ENCODE measurements at places on chromosomes 16 and 17.

- no peak for DNase-seq
These were observed 173.5 kb downstream of the BCAS3 start for GRCh38 chr17:60851181-60851580.

GRCh38 chr16:75589306-75589705 is 23.1 kb downstream of the GABARAPL2 start:
- no peak for DNase-seq

DNA sequence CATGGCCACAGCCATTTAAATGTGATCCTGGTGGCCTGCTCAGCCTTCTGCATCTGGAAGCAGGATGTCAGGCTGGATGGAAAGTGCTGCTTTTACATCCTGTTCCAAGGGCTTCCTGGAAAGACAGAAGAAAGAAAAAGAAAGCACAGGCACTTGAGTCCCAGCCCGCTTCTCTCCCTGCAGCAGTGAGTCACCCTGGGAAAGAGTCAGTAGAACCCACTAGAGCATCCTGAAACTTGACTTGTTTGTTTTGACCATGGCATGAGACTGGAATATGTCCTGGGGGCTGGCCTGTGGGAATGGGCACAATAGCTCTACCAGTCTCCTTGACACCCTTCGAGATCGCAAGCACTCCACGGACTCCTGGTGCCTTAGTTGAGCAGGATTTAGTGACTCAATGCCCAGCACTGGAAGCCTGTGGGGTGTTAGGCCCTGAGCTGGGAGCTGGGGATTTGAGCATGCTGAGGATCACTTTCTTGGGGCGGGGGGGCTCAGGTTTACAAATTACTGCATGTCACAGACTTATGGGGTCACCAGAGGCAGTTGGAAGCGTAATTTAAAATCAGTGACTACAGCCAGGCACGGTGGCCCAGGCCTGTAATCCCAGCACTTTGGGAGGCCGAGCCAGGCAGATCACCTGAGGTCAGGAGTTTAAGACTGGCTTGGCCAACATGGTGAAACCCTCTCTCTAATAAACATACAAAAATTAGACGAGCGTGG is 22.1 kb upstream of the GNA13 start:
- no peak for DNase-seq

DNA sequence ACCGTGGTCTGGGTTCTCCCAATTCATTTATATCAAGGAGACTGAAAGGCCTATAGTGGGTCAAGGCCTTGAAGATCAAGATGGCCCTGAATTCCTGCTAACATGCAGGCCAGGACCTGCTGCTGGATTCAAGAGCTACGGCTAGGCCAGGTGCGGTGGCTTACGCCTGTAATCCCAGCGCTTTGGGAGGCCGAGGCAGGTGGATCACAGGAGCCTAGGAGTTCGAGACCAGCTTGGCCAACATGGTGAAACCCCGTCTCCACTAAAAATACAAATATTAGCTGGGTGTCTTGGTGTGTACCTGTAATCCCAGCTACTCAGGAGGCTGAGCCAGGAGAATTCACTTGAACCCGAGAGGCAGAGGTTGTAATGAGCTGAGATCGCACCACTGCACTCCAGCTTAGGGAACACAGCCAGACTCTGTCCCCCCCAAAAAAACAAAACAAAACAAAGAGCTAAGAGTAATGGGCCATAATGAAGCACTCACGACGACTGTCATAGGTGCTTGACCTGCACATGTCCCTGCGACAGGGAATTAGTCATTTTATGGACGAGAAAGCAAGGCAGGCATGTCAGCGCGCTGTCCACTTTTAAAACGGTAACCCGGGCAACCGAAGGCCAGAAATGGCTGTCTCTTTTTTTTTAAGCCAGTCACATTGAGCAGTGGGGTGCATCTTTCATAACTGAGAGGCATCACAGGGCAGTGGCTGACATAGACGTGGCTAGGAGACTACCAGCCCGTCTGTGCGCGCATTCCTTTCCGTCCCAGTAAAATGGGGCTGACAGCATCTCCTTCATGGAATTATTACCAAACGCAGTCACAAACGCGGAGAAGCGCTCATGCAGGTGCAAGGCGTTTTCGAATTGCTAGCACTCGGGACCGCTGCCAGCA is 1.0 kb upstream of the FBRS start:
- DNase-seq, result no peak

GRCh38 chr17:65633988-65634387 is 72.5 kb upstream of the AXIN2 start:
- no peak for DNase-seq

DNA sequence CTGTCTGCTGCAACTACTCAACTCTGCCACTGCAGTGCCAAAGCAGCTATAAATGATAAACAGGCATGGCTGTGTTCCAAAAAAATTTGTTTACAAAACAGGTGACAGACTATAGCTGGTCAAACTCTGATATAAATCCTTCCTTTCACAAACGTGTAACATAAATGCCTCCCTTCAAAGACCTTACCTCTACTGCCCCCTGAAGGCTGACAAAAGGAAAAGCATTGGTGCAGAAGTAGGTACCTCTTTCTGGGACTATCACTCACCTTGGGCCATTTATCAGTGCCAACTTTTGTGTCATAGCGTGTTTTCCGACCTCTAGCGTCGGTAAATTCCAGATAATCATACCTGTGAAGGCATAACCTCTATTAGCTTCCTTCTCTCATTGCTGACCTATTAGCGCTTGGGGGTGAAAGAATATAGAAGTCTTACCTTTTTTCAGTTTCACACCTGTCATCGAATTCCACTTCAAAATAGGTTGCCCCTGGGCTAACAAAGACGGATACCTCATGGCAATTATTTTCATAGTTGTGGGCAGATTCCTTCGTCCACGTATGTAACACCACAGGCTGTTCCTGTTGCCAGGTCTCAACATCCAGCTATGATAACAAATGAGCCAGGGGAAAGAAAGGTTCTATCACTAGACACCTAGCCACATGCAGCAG is 67.9 kb downstream of the ZZEF1 start:
- no peak for DNase-seq

DNA sequence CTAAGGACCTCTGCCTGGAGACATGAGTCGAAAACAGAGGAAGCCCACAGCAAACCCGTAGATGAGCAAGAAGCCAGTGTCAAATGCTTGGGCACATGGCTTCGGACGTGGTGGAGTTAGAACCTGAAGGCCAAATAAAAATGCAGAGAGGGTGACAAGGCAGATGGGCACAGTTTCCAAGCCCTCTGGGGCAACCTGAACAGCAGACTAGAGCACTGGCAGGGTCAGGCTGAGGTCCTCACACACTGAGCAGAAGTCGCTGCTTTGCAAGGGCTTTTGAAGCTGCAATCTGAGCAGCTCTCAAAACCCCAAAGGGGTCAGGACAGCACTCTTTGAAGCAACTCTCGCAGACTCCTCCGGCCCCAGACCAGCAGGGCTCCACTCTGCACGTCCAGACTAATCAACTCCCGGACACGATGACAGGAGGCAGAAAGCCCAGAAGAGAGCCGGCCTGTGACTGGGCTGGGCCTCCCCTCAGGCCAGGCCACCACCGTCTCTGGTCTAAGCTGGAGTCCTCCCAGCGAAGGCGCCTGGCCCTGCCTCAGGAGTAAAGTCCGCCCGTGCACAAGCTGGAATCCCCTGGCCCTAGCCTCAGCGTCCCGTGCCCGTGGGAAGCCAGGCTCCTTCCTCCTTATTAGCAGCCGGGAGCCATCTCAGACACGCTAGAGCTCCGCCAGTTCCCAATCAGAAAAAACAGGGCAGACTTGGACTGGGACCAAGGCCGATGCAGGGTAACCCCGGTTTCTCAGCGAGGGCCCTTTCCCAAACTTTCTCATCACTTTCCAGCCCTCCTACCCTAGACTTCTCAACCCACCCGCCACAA is 924 bp downstream of the SMARCD2 start:
- no peak for DNase-seq

DNA sequence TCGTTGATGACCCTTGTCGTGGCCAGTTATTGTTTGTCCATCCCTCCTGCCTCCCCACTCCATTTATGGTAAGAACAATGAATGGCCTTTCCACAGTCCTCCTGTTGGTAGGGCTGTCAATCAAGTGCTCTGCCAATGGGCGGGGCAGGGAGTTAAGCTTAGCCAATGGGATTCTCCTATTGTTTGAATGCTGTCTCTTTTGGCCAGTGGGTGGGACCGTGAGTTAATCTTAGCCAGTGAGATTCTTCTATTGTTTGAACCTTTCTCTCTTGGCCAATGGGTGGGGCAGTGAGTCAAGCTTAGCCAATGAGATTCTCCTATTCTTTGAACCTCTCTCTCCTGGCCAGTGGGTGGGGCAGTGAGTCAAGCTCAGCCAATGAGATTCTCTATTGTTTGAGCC is 85.4 kb downstream of the IRX3 start:
- no peak for DNase-seq

DNA sequence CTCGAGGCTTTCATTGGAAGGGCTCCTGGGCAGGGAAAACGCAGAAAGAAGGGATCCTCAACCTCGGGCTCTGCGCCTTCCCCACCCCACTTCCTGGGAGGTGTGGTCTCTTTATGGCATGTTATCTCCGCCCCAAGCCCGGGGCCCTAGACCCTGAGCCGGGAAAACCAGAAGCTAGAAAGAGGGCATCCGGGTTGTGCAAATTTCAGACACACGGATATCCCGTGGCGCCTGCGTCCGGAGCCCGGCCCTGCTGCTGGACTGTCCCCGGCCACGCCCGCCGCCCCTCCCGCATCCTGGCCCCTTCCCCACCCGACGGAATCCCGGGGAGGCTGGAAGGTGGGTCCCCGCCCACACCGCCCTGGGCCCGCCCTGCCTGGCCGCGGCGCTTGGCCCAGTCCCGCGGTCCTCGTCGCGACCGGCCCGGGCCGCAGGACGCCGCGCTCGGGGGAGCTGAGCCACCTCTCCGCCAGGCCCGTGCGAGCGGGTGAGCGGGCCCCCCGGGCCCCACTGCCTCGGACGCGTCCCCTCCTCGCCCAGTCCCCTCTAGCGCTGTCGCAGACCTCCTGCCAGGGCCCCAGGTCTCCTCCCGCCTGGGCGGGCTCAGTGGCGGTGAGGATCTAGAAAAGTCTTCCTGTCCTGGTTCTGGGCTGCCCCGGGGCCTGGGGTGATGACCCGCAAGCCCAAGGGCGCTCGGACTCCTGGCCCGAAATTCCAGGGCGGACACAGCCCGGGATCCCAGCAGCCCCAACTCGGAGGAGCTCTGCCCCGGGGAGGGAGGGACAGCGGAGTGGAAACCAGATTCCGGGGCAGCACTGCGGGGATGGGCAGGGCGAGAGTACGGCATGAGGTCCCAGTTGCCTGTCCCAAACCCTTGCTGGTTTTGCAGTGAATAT is at the start of gene SLC16A5:
TSS of gene SLC16A5 (plus strand) at position 397 of the 896 bp plus-strand sequence. CDS start 5,683 bp downstream, outside the sequence.
- DNase-seq, result no peak

GRCh38 chr16:11743308-11744074 is 834 bp upstream of the TXNDC11 start:
- no peak for DNase-seq

DNA sequence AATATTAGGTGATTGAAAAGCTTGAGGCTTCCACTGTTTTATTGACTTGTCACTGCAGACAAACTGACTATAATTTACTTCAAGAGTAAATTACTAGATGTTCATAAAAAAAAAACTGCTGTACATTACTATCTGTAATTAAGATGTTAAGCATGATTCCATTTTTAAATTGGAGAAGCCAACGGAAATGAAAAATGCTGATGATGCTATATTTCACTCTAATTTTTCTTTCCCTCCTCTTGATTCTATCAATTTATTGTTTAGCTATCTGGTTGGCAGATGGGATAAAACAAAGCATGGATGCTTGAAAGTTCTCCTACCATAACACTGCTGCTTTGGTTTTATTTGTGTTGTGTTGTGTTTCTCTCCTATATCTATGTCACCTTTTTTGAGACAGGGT is 41.0 kb downstream of the MAF start:
- DNase-seq, result no peak

- no peak for DNase-seq
These were observed 157.3 kb downstream of the AATF start for GRCh38 chr17:37106049-37106448.

GRCh38 chr16:77833921-77834634 is 45.7 kb downstream of the VAT1L start:
- no peak for DNase-seq

DNA sequence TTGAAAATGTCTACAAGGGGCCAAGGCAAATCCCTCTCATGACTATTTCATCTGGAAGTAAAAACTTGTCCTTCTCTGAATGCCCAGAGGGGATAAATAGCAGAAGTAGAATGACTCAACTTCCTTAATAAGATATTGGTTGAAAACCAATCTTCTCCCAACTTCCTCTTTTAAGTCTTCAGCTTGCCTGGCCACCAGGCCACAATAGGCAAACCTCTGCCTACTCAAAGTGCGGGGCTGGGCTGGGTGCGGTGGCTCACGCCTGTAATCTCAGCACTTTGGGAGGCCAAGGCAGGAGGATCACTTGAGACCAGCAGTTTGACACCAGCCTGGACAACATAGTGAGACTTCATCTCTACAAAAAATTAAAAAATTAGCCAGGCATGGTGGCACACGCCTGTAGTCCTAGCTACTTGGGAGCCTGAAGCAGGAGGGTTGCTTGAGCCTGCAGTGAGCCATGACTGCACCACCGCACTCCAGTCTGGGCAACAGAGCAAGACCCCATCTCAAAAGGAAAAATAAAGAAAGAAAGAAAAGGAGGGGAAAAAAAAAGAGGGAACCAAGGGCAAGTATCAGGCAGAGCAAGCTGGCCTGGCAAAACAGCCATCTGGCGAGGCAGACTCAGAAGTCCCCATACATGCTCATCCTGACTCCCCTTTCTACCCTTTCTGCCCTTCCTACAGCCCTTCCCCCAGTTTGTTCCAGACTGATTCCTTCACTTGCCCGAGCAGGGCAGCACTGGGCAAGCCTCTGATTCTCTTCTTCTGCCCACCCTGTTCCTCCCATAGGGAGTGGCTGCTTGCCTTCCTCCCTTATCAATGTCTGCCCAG is 20.6 kb downstream of the MAP3K14 start:
- DNase-seq, result no peak

GRCh38 chr17:75490173-75490743 is 25.1 kb downstream of the CASKIN2 start:
- DNase-seq, result no peak

- DNase-seq, result no peak
These were observed 223.0 kb downstream of the NTN1 start for GRCh38 chr17:9244066-9245052.

DNA sequence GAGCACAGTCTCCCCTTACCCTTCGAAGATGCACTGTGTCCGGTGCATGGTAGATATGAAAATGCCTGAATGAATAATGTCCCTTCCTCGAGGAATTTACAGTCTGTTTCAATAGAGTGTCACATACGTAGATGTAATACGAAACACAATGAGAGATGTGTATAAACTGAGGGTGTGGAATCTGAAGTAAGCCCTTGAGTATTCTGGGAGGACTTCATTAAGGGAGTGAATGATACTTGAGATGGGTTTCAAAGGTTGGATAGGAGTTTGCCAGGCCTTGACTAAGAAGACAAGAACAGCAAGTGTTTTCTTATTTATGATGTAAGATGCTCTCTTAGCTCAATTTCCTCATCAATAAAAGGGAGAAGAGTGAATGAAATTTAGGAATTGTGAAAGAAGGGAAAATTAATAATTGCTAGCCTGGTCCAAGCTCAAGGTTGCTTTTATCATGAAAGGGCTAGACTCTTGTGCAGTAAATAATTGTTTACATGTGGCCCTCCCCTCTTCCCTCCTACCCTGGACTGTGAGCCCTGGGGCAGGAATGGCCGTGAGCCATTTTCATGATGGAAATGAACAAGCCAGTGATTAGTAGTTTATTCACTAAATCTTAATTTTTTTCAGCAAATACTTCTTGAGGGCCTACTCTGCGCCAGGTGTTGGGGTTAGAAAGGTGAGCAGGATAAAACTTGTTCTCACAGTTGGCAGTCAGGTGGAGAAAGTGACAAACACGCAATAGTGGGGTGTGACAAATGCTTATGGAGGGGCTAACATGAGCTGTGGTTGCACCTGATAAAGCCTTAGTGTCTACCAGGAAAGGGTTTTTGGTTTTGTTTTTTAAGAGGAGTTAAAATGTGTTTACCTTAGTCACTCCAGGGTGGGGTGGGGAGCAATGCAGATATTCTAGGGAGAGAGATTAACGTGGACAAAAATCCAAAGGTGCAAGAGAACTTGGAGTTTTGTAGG is 1.6 kb downstream of the KIF22 start:
- DNase-seq, result no peak

Measured in stimulated activated CD4-positive, alpha-beta T cell treated with anti-CD3 and anti-CD28 coated beads, Interleukin-2, amount 100 ng/mL, for 4 hours (primary cell).